ENCODE measurements at places on chromosomes 1 and 21.

DNA sequence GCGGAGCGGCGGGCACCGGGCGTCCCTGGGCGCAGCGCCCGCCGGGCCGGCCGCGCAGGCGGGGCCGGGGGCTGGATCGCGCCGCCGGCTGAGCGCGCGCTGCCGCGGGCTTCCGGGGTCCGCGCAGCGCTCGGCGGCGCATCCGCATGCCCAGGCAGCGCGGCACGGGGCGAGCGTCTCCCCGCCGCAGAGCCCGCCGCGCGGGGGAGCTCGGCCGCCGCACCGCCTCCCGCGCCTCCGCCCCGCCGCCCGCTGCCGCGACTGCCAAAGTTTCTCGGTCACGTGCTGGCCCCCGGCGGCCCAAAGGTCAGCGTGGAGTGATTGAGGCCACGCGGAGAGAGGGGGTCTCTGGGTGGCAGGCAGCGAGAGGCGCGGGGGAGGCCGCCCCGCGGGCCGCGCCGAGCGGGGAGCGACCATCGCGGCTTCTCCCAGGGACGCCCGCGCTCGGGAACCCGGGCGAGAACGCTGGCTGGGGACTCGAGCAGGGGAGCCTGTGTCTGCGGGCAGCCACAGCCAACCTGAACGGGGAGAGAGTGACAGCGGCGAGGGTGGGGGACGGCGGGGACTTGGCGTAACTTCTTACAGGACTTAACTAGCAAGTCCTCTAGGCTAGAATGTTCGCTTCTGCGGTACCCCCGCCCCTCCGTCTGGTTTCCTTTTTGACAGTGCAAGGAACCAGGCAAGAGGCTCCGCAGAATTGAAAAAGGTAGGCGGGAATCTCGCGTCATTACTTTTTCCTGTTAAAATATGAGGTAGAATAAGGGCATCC is at the start of gene ILDR2:
Gene ILDR2, minus strand, starts transcription at position 180 of the 769 bp plus-strand sequence. CDS start 272 bp downstream, outside the sequence.
- DNase-seq, result no peak

- DNase-seq, result no peak
These were observed at the start of gene ARL8A for GRCh38 chr1:202144402-202145067. TSS of gene ARL8A (minus strand) at chr1:202144737. CDS start at chr1:202144572, 165 bp downstream.

GRCh38 chr1:180912211-180912800 is 391 bp upstream of the KIAA1614 start:
- DNase-seq, result no peak

GRCh38 chr1:183259924-183260323 is 73.9 kb downstream of the LAMC2 start:
- DNase-seq, result no peak

Data from smooth muscle cell of the brain vasculature (primary cell).